Effector memory CD8-positive, alpha-beta T cell (primary cell): ENCODE measurements at places on chromosomes 5 and 9.

DNA sequence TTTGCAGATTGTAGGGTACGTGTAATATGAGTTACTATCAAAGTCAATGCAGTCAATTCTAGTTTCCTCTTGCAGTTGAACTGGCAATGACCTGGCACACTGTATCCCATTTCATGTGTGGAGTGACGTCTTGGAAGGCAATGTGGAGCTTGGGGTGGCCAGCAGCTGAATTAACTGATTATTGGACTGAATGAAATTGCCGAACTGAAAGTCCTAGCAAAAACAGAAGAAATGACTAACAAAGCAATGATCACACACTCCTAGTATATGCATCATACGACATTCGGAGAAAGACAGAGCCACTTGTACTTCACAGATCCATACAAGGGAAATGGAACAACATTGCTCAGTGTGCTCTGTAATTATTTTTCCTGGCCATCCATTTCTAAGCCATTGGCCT is 259.1 kb upstream of the DAPK1 start:
- DNase-seq = no peak

DNA sequence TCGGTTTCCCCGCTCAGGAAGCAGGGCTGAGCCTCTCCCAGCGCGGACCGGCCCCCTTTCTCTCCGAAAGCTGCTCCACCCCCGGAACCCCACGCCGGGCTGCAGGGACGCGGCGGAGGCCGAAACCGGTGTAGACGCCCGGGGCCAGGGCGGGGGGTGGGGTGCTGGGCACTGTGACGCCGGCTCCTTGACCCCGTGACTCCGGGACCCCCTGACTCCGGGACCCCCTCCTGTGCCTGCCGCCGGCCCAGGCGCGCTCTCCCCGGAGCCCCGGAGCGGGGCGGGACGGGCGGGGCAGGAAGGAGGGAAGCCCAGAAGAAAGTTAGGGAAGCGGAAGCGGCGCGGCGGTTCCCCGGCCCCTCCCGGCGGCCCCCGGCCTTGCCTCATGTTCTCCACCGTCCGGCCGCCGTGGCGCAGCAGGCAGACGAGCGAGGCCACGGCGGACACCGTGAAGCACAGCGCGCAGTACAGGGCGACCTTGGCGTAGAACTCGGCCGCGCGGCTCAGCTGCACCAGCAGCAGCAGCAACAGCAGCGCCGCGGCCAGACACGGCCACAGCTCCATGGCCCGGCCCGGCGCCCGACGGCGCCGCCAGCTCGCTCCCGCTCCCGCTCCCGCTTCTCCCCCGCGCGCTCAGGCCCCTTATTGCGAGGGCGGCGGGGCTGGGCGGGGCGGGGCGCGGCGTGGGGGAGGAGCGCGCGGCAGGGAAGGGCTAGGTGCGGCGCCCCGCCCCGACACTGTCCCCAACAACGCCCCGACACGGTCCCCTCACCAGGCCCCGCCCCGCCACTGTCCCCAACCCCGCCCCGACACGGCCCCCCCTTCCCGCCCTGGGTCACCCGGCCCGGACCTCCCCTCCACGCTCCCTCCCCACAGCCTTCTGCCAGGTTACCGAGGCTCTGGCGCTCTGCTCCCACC is at the start of gene AGPAT2:
TSS of gene AGPAT2 (minus strand) at position 664 of the 918 bp plus-strand sequence. CDS start at position 564, 100 bp downstream.
- peak; percentile 49 for DNase-seq

DNA sequence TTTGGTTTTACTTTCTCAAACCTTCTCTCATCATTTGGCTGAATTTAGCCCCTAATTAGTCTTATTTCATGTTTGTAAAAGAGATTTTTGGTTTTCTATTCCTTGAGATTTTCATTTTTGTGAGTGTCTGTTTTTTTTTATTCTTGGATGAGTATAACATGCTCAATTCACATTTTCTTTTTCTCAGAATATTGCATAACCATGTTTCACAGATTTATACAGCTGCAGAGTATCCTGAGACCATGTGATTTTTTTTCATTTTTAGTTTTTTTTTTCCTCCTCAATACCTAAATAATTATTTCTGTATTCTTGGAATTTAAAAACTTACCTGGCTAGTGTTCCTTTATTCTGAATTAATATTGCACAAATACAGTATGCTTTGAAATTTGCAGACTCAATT is 361.9 kb downstream of the SEMA5A start:
- DNase-seq = no peak

GRCh38 chr9:88342246-88342645 is 46.0 kb upstream of the SPIN1 start:
- DNase-seq = no peak

GRCh38 chr9:34289159-34289558 is 39.9 kb downstream of the KIF24 start:
- DNase-seq = no peak

DNA sequence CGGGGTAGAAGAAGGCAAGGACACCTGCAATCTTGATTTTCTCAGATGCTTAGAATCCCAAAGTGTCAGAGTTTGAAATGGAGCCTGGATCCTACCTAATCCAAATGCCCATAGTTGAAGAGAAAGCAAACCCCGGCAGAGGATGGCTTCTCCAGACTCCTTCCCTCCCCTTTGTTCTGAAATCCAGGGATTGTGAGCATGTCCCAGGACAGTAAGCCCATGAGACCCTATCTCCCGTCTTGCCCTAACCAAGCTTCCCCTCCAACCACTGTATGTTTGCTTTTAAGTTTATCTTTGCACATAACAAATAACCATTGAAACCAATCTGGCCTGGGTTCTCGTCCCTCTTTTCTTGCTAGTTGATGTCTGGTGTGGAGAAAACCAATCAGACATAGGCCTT is 78.3 kb upstream of the NIPAL4 start:
- DNase-seq = no peak

DNA sequence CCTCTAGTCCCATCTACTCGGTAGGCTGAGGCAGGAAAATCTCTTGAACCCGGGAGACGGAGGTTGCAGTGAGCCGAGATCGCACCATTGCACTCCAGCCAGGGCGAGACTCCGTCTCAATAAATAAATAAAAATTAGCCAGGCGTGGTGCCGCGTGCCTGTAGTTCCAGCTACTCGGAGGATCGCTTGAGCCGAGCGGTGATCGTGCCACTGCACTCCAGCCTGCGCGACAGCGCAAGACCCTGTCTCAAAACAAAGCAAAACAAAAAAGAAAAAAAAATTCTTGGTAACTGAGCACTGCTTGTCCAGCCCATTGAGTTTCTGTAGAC is 710 bp upstream of the WDR55 start:
- DNase-seq = no peak

DNA sequence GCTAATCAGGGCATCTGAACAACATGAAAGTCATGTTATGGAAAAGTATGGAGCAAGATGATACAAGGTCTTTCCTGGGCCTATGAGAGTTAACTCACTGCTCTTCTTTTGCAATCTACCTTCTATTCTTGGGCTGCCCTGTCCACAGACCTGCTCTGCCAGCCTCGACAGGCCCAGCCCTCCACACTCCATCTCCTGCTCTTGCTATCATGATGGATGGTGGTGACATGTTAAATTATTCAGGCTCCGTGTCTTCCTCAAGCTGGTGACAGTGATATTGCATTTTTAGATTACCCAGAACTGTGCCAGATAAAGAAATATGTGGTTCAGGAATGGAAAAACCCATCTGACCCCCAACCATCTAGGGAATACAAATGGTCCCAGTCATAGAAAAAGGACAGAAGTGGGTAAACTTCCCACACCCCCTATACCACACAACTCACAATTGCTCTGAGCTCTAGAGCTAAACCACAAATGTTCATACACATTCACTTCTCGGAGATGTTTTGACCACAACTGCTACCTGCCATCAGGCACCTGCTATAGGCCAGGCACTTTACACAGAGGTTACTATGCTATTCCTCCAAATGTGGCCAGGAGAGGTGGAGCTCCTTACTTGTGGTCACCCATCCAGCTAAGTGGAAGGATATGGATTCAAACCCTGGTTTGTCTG is 311.3 kb downstream of the ASTN2 start:
- DNase-seq = no peak

GRCh38 chr5:181217803-181218062 is 5.3 kb upstream of the TRIM41 start:
- DNase-seq = peak; percentile 50

DNA sequence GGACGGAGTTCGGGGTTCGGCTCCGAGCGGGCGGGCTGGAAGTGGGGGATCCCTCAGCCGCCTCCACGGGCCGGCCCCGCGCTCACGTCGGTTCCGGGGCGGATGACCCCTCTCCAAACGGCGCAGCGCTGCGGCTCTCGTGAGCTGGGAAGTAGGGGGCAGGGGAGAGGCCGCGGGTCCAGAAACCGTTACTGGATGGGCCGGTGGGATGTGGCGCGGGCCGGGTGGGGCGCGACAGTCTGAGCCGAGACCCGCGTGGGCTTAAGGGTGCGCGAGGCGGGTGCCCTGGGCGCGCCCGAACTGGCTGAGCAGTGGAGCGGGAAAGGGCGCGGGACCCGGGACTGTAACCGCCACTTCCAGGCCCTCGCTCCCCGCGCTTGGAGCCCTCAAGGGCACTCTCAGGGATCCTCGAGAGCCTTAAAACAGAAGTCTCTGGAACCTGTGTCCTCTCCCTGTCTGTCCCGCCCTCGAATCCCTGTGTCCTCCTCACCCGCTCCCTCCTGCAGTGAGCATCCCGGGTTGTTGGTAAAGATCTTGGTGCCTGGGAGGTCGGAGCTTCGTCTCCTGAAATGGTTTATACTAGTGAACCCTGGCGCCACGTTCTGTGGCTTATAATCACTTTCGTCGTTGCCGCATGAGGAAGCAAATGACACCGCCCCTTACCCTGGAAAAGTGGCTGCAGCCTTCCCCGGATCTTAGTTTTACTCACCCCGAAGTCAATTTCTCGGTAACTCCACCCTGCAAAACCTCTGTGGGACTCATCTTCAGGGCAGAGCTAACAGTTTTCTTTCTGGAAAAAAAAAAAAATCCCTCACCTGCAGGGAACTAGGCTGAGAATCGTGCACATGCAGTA is 571 bp upstream of the MARCHF11 start:
- no peak for DNase-seq

DNA sequence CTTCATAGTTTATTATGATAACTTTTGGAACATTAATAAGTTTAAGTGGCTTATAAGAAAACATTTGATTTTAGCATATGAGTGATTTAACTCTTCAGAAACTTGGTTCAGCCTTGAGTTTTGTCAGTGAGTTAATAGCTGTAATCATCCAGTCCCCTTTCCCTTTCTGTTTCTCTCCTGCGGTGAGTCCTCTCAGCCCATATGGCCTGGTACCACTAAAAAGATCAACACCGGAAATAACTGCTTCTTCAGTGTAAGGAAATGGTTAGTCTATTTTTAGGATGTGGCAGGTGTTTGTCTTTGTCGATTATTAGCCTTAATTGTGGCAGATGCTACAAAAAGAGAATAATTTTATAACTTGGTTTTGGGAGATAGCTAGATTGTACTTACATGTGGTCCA is 120.2 kb upstream of the GRHPR start:
- DNase-seq = peak; percentile 24

GRCh38 chr9:109473329-109473728 is 24.8 kb downstream of the PTPN3 start:
- no peak for DNase-seq

GRCh38 chr5:163512526-163512925 is 7.1 kb downstream of the MAT2B start:
- DNase-seq = no peak

DNA sequence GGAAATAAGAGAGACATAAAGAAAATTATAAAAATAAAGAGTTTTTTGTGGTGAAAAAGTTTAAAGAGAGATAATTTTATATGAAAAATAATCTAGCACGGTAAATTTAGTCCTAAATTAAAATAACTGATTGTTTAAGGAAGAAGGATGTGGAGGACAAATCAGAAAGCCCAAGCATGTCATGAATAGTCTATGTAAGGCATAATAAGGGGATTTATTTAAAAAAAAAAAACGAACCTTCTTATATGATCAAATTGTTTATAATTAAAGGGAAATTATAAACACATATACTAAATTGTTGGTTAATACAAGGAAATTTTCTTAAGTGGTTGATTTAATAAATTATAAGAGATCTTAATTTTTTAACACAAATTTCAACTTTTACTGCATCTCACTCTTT is 551.8 kb upstream of the TYRP1 start:
- DNase-seq = no peak

DNA sequence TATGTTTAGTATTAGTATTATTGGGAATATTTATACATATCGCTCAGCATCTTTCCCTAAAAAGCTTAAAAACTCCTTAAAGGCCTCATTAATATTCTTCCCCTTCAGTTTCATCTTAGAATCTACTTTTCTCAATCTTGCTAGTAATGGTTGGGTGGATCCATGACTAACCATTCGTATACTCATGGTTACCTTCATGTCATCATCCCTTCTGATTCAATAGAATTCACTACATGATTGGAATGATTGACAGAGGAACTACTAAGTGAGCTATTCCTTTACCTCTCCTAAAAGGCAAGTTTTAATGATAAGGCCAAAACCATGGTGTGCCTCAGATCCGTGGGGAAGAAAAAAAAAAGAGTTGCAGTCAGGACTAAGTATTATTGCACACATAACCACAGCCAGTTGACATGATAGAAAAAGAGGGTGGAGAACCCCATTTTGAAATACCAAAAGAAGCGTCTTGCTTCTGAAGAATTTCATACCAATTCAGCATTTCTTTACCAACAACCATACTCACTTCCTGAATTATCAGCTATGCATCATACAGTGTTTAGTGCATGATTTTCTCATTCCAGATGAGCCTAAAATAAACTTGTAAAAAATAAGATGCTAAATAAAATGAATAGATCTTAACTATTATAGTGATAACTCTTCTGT is 624.6 kb downstream of the PDE4D start:
- no peak for DNase-seq
